ENCODE measurements at places on chromosomes 11 and 22.

DNA sequence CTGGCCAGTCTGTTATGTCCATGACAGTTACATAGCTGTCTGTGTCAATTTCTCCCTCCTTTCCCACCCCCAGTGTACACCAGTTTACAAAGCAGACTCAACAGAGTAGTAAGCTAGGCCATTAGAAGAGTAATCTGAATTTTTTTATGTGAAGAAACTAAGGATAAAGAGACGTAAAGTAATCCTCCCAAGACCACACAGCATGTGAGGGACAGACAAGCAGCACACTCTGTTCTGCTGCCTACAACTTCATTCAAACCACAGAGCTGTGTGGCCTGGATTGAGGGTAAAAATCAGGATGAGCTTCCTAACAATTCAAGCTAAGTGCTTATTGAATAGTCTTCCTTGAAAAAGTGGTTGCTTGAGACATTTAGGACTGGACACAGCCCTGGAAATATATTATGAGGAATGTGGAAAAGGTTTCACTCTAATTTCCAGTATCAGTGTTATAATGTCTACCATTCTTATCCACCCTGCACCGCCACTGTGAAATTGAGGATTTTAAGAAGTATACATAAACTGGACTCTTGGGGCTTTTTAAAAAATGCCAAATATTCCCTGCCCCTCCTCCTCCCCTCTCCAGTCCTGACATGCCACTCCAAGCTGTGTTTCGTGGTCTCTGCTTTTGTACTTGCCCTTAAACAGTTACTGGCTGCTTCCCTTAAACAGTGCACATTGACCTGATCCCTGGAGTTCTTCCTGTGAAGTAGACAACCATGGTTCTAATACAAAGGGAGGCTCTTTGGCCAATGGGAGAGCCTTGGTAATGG, 40.9 kb downstream of the EXT2 start:
- no peak for DNase-seq

- DNase-seq, result no peak
These were observed 1135.5 kb downstream of the JRKL start for GRCh38 chr11:97525273-97525672.

- no peak for DNase-seq
These were observed 6.3 kb upstream of the SH3BP1 start for GRCh38 chr22:37633089-37633624.

DNA sequence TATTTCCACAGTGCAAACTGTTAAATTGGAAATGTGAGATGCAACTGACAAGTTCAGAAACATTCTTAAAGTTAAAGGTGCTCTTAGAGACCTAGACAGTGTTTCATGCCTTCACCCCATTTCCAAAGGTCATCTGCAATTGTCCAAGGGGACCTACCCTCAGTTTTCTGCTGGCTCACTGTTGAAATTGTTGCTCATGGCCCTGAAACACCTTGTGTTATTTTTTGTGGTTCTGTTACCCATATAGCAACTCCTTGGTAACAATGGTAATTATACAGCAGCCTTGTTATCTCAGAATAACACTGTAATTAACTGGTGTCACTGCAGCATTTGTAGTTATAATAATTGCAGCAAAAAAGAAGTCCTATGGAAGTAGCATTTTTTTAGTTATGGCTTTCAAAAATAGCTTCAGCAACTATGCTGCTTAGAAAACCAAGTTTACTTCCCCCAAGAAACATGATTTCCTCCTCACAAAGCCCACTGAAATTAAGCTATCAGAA, 49.2 kb upstream of the CCDC34 start:
- DNase-seq, result no peak

GRCh38 chr11:19080579-19080993, 20.1 kb upstream of the MRGPRX2 start:
- DNase-seq, result no peak

- DNase-seq, result peak; percentile 77
These were observed at the start of gene RNF214 for GRCh38 chr11:117232092-117232878. Gene RNF214 (plus strand): TSS chr11:117232671. CDS start chr11:117234273, 1,602 bp downstream.

All from activated CD4-positive, alpha-beta T cell treated with anti-CD3 and anti-CD28 coated beads for 4 hours (primary cell).